ENCODE measurements at places on chromosomes 1 and 21. TPM values are rescaled to one million over a fixed set of nuclear protein-coding genes. Genes with fewer than 3 reads are reported as not detected.

- no peak for DNase-seq
Observed at GRCh38 chr1:39668111-39668510, 3.8 kb downstream of the NT5C1A start.

DNA sequence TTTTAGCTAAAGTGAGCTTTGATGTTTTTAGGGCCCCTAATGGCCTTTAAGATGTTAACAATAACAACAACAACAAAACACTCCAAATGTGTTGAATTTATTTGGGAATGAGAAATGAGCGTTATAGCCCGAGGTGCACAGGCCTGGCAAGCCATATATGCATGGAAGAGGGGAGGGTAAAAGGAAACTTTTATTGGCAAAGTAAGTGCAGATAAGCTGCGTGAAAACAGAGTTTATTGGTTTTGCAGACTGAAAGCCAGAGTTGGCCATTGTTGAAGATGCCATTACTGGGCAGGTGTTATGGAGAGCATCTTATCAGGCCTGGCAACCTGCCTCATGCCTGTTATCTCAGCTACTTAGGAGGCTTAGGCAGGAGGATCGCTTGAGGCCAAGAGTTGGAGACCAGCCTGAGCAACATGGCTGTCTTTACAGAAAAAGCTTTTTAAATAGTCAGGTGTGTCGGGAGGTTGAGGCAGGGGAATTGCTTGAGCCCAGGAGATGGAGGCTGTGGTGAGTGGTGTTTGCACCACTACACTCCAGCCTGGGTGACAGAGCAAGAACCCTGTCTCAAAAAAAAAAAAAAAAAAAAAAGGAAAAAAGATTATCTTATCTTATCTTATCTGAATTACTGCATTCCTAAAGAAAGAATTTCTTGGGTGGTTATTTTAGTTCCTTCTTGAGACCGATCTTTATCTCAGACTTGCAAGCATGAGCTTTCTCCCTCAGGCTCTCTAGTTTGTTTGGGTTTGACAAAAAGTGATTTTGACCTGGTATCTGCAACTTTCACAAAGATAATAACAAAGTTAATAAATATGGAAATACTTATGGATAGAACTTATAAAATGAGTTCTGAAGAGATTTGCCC lies 1.7 kb downstream of the PATJ start:
- no peak for DNase-seq

DNA sequence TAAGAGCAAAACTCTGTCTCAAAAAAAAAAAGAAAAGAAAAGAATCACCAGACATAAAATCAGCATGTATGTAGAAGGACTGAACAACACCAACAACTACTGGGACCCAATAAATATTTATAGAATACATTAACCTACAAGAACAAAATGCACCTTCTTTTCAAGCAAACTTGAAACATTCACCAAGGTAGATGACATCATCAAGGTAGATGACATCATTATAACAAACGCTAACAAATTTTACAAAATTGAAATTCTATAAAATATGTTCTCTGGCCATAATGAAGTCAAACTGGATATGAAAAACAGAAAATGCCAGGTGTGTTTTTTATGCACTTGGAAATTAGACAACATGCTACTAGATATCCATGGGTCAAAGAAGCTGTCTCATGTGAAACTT lies 220.2 kb upstream of the SNX7 start:
- DNase-seq: no peak

The CFHR5 gene
- total RNA-seq: not detected

The WDR64 gene
- not detected for total RNA-seq

The SMPDL3B gene
- total RNA-seq: 0.82 TPM

- no peak for DNase-seq
Observed at GRCh38 chr1:19676438-19676922, 11.8 kb downstream of the HTR6 start.

The ZFP69 gene
- total RNA-seq: 19.2 TPM

DNA sequence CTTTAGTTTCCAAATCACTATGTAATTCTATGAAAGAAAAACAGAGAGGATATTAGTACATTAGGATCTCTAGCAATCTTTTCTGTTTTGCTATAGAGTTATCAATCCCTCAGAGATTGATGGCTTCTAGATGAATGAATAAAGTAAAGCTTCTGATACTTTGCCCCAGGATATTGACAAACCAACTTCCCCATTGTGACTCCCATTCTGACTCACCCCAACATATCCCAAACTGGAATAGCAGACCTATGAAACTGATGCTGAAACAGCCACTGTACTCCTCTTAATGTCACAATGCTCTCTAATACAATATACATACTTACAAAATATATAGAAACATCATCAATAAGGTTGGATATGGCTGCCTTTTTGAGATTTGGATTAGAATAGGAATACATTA lies 442.1 kb upstream of the NR5A2 start:
- no peak for DNase-seq

GRCh38 chr1:160371346-160371631 lies 4.4 kb downstream of the NHLH1 start:
- no peak for DNase-seq

DNA sequence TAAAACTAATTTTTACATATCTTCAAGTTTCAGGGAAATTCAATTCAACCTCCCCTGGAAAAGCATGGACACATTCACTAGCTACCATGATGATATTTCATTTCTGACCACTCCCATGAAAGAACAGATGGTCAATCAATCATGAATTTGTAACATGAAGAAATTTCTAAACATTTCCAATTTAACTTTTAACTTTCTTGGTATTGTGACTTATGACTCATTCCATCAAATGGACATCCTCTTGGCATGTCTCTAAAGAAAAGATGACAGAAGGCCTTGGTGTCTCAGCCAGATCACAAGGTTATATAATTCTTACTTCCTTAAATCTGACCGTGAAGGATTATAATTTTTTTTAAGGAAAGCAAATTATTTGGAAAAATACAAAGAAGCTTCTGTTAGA lies 10.5 kb upstream of the MCOLN3 start:
- no peak for DNase-seq

The OR6K3 gene
- total RNA-seq: not detected

GRCh38 chr1:245682638-245683628 lies 528.1 kb downstream of the KIF26B start:
- DNase-seq: no peak

GRCh38 chr1:66733348-66734017 lies 18.8 kb upstream of the DYNLT5 start:
- DNase-seq: no peak

The CYP4A11 gene
- total RNA-seq: not detected

DNA sequence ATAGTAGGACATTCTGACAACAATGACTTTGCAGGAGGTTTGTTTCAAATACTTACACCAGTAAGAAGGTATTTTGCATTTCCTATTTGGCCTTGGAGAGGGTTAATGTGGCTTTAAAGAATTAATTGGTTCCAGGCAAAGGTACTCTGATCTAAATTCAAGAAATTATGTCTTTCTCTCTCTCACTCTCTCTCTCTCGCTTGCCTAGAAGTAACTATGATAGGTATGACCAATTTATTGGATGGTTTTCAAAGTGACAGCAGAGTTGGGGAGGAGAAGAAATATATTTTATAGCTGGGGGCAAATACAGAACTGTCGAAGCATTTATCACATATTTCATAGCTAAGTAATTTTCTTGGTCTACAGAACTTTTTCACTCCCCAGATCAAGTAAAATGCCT lies 116.0 kb downstream of the ATP6V1G3 start:
- DNase-seq: no peak

DNA sequence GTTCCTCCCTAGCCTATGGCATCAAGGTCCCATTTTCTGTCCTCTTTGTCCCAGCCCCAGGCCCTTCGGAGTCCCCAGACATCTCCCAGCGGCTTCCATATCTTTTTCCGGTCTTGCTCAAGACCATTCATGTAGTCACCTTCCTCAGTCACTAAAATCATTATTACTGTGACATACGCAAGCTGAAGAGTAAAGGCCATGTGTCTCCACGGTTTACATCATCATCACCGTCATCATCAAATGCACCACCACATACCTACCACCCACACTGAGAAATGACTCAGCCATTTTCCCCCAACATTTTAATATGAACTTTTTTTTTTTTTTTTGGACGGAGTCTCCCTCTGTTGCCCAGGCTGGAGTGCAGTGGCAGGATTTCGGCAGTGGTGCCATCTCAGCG lies 43.4 kb downstream of the FHAD1 start:
- DNase-seq: no peak

- no peak for DNase-seq
Observed at GRCh38 chr1:206963740-206964139, 6.5 kb downstream of the FCAMR start.

DNA sequence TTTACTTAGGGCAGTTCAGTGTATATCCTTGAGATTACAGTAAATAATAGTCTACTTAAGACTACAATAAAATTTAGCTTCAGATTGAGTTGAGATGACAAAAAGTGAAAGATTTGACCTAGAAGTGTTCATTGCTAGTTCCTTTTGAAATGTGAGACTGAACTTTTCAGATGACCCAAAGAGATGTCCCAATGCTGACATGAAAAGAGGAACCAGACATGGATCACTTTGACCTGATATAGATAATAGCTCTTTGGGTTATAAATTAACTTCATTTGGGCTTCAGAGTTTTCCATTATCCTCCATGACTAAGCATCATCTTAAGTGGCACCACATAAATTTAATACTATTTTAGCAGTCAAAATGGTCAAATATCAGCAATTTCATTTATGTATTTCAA lies 25.7 kb upstream of the OR10J5 start:
- no peak for DNase-seq

GRCh38 chr1:214552174-214552608 lies 789 bp upstream of the PTPN14 start:
- no peak for DNase-seq

DNA sequence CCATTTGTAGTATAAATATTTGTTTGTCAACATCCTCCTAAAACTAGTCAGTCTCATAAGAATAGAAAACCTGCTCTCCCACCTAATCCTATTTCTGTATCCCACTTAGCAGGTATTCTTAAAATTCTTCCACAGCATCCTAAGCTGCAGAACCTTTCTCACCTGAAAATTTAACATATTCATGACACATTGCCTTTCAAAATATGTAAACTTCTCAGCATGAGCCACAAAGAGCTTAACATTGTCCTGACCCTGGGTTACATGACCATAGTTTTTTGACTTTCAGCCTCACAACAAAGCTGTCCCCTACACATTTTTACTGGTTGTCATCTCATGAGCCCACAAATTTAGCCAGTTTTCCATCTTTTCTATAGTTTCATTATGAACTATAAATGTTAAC lies 712.1 kb downstream of the LTN1 start:
- DNase-seq: no peak

DNA sequence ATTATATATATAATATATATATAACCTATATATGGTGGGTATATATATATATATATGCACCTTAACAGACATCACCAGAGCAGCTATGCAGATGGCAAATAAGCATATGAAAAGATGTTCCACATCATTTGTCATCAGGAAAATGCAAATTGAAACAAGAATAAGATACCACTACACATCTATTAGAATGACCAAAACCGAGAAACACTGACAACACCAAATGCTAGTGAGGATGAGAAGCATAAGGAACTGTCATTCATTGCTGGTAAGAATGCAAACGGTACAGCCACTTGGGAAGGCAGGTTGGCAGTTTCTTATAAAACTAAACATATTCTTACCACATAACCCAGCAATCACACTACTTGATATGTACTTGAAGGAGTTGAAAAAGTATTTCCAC lies 219.8 kb upstream of the PRMT6 start:
- no peak for DNase-seq

DNA sequence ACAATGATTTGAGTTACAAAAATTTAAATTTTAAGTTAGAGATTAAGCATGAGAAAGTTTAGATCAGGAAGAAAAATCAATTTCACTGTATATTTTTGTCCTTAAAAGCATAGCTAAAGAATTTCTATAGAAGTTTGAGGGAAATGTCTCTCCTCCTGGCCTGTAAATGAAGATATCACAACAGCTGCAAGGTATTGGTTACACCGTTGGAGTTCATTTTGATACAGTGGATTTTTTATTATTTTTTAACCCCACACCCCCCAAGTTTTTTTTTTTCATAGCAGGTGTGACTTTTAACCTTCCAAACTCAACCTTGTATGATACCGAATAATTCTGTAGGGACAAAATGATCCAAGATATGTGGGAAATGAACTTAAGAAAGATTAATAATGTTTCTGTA lies 156.3 kb downstream of the DISP1 start:
- DNase-seq: no peak

The LDLRAD2 gene
- total RNA-seq: not detected

The LRRC71 gene
- not detected for total RNA-seq

DNA sequence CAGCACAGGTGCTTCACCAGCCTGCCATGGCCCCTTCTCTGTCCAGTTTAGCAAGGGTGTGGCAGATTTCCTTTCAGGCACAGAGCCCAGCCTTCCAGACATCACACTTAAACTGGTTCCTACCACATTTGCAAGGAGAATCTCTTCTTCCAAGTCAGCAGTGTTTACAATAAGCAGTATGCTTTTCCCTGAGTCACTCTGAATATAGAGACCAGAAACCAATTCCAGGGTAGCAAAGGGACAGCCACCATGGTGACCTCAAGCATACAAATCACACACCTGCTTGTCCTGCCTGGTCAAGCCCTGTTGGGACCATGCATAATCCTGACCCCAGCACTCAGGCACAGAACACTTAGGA lies 8.7 kb upstream of the CBR3 start:
- DNase-seq: no peak

DNA sequence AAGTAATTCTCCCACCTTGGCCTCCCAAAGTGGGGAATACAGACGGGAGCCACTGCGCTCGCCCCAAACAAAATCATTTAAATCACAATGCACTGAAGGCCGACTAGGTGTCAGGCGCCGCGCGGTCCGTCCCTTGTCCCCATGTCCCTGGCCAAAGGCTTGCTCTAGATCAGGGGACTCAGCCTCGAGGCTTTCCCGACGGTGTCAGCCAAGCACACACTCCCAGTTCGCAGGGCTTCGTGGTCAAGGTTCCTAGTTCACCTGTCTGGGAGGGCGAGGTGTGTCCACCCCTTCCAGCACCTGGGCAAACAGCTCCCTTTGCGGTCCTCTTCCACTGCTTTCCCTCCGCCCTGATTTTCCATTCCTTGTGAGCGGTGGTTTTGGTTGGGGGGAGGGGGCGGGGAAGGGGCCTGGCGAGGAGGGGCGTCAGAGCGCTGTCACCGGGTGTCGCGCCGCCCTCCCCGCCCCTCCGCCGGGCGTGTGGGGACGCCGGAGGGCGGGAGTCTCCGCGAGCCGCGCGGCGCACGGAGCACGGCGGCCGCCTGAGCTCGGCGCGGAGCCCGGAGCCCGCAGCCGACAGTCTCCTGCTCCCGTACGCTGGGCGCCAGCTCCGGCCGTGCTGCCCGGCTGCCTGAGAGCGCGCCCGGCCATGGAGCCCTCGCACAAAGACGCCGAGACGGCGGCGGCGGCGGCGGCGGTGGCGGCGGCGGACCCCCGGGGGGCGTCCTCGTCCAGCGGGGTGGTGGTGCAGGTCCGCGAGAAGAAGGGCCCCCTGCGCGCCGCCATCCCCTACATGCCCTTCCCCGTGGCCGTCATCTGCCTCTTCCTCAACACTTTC lies at the start of gene STUM:
TSS of gene STUM (plus strand) at position 509 of the 838 bp plus-strand sequence. CDS start at position 650, 141 bp downstream.
- DNase-seq: peak; percentile 70

DNA sequence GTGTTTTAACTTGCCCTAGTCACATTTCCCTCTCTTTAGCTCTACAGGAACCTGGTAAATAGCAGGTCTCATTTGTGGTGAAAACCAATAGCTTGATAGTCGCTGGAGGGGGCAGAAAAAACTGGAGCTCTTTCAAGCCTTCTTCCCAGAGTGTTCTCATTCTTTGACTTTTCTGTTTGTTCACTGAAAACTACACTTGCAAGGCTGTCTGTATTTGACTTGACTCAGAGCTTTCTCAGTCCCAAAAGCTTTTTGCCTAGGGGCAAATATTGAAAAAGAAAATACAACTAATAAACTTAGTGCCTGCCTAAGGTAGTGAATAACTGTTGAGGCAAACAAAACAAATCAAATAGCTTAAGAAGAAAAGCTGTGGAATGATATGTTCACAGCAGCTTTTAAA lies 217.1 kb upstream of the CHRM3 start:
- no peak for DNase-seq

The ATP1A4 gene
- not detected for total RNA-seq
